D341Med (cell line): ENCODE measurements at places on chromosomes 4 and X.

DNA sequence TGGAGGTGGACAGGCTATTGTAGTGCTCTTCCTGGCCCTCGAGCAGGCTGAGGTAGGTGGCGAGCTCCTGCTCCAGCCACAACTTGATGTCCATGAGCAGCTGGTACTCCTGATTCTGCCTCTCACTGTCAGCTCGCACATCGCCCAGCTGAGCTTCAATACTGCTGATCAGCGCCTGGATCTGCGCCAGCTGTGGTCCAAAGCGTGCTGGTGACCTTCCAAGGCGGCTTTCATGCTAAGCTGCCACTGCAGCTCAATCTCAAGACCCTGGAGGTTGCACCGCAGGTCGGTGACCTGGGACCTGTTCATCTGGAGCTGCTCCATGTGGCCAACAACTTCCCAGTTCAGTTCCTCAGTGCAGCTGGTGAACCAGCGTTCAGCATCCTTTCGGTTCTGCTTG is 31.2 kb downstream of the LRIT3 start:
- DNase-seq, result no peak

DNA sequence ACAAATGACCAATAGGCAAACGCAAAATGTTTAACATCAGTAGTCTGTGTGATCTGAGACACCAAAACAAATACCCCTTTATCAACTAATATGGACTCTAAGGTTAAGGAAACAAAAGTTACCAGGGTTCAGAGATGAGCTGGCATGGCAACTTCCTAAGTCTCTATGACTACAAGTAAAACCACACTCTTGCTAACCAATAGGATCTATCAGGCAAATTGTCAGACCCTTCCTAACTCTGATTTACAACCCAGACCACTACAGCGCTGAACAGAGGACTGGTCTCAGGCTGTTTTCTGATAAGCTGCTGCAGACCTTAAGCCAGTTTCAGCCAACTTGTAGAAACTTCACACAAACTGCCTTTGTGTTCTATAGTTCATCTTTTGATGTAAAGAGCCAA is 608.0 kb downstream of the TLL1 start:
- DNase-seq, result no peak

DNA sequence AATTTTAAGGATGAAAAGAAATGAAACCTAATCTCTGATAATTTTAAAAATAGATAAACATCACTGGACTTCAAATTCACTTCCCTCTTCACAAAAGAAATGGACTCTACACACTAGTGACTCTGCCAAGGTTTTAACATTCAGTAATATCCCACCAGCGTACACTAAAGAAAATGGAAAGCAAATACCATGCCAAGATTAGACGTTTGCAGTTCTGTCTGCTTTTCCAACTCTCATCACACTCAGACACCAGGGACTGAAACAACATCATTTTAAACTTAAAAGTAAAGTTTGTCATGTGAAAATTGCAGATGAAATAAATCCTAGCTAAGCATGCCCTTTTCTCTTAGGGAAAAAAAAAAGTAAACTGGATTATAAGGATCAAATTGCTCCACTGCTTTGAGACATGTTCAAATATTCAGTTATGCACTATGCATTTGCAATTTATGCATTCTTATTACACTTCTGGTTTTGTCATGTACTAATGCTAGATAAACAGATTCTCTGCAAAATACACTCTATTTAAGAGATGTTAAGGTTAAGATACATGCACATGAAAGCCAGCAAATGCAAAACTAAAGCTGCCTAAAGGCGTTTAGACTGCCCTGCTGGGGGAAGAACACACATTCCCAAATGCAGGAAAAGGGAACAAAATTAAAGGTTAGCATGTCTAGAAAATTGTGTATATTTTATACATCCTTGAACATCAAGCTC is 534.4 kb upstream of the EPHA5 start:
- no peak for DNase-seq

- DNase-seq, result no peak
Observed at GRCh38 chr4:27245216-27245615, 384.6 kb downstream of the STIM2 start.

DNA sequence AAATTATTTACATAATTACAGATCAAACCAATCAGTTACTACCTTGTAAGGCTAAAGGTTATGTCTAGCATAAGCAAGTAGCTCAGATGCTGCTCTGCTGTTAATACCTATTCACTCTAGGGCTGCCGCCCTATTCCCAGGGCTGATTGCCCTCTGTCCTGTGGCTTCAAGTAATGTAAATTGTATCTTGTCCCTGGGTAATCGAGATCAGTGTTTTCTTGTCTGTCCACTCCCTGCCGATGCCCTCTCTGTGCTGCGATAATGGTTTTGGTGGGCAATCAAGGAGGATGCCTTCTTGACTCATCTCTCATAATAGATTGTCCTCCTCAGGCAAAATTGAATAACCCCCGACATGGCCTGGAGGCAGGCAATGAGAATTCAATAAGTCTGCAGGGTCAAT is 641.0 kb upstream of the PITX2 start:
- DNase-seq, result no peak

GRCh38 chr4:122100508-122100907 is 51.6 kb upstream of the BLTP1 start:
- DNase-seq, result no peak

- DNase-seq, result no peak
Observed at GRCh38 chrX:116726806-116727205, 264.0 kb upstream of the CT83 start.

- DNase-seq, result no peak
Observed at GRCh38 chrX:121151293-121151692, 103.9 kb downstream of the GLUD2 start.

DNA sequence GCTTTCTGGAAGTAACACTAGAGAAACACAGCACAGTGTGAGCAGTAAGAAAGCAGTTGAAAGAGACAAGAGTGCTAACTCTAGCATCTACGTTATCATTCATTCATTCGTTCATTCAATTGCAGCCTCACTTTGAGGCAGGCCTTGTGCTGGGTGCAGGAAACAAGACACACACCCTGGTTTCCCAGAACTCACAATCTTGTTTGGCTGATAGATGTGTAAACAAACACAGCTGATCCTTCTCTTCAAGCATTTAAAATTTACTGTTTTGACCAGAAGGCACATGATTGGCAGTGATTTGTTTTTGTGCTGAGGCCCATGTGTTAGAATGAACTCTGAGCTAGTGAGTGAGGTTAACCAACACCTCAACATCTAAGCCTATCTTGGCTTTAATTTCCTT is 20.4 kb upstream of the TBC1D9 start:
- no peak for DNase-seq

DNA sequence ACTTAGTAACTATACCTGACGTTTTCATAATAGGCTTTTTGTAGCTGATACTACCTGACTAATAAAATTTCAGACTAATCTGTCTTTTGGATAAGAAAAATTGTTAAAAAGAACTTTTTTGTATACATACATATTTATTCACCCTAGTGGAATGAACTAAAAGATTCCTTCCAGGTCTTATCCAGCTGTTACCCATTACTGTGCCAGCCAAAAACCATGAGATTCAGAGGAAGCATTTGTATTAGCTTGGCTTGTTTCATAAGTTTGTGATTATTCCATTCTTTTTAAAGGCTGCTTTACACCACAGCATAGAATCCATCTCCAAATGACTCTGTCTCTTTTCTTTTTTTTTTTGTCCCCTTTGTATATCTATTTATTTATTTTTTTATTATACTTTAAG is 149.4 kb downstream of the FAT4 start:
- no peak for DNase-seq

DNA sequence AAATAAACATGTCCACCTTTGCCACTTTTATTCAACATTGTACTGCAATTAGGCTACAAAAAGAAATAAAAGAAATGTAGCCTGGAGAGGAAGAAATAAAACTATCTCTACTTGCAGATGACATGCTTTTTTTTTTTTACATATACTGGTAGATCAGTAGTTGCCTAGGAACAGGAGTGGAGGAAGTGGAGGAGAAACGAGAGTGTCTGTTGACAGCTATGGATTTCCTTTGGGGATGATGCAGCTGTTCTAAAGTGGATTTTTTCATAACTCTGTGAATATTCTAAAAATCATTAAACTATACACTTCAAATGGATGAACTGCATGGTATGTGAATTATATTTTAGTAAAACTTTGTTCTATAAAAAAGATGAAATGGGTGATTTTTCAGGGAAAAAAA is 116.4 kb downstream of the ANAPC4 start:
- no peak for DNase-seq

GRCh38 chr4:83237591-83237990 is 47.0 kb downstream of the COQ2 start:
- no peak for DNase-seq

- DNase-seq, result no peak
Observed at GRCh38 chr4:91997045-91997444, 306.7 kb upstream of the GRID2 start.

DNA sequence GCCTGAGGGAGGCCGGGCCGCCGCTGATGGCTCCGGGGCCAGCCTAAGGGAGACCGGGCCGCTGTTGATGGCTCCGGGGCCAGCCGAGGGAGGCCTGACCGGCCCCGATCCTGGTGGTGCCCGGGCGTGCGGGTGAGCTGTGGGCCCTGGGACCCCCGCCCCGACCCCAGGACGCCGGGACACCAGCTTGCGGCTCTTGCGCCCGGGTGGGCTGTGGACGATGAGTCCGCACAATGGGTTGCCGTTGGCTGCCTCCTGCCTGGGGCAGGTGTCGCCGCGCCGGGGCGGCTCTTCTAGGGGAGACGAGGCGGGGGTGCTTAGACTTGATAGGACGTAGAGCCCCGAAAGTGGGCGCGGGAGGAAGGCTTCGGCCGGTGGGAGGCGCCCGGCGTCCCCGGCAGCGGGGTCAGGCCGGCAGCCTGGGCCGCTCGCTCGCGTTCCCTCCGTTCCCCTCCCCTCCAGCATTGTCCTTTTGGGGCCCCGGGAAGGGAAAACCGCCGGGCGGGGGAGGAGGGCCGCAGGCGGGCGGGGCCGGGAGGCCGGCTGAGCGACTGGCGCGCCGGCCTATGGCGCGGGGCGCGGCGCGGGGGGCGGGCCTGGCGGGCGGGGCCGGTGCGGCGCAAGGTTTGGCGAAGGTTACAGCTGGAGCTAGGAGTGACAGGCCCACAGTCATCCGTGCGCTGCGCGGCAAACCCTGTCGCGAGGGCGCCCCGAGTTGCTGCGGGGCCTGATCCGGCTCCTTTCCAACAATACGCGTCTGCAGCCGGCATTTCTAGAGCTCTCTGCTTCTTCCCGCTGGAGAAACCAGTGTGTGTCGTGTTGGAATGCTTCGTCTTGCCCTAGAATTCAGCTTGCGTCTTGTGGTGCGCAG is 819 bp downstream of the KIAA0232 start:
- peak; percentile 99 for DNase-seq

GRCh38 chr4:148770848-148771247 is 328.6 kb upstream of the NR3C2 start:
- DNase-seq, result no peak

DNA sequence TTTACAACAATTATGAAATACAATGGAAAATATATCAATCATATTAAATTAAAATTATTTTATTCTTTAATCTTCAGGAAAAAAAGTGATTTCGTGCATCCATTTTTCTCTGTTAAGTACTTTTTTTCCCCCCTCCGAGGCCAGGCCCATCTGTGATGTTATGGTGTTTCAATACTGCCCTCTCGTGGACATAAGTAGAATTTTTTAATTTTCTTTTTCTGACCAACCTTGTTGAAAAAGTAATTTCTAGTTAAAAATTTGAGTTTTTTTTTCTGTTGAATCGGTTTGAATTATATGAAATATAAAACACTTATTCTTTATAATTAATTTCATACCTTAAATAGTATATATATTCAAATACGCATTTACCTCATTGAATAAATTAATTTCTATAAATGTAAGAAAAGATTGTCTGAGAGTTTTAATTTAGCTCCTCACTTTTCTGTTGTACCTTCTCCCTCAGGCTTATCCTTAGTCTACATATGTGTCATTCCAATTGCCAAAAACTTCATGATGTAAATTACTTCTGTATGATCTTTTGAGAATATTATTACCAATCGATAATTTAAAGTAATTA is 175.8 kb upstream of the TECRL start:
- DNase-seq, result peak; percentile 26

DNA sequence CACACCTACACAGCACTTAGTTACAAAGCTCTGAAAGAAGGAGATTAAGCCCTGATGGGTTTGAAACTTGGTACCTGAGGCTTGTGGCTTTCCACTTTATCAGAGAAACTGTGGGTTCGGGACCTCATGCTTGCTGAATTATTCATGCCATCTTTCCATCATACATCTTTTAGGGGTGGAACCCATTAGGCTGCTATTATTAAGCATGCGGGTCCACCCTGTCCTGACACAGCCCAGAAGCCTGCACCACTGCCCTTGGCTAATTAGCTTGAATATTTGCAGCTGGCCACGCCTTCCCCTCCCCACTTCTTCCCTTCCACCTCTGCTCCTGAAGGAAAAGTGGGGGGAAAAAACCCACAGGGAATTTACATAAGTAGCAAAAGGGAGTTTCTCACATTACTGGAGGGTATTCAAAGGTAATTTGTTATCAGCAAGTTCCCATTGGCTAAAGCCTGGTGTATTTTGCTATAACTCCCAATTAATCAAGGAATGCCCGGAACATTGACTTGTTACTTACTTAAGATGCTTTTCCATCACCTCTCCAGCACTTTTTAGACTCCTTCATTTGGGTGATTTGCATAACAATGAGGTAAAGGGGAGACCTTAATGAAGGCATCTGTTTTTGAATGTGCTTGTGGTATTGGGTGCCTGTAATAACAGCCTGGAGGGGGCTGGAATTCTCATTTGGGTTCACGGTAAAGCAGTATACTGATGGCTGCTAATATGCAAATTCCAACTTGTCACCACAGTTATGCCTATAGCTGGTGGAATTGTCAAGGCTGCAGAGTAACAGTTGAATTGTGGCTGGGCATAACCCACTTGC is 231.7 kb upstream of the GATB start:
- no peak for DNase-seq

DNA sequence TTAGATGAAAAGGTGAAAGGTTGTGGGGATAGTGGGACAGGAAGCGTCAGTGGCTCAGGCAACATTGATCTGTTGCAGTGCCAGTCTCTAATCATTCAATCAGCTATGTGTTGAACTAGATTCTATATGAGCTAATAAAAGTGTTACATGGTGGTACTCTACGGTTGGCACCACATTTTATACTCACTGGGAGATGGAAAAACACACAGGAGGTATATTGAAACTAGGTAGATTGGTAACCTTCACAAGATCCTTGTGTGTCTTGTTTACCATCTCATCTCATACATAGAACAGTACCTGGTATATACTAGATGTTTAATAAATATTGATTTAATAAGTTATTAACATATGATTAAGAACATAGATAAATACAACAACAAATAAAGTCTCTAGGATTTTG is 152.7 kb downstream of the NAA11 start:
- no peak for DNase-seq
